ENCODE measurements at places on chromosomes 5 and 9.

- DNase-seq, result no peak
Measured at GRCh38 chr5:9544056-9544455, 1.8 kb downstream of the SEMA5A start.

- DNase-seq, result no peak
Measured at GRCh38 chr5:61301341-61302199, 30.5 kb upstream of the ZSWIM6 start.

- DNase-seq, result peak; percentile 40
Measured at GRCh38 chr9:137445275-137445807, 4.2 kb upstream of the ENTPD8 start.

GRCh38 chr9:76687861-76688391, 76.3 kb upstream of the PCA3 start:
- no peak for DNase-seq

DNA sequence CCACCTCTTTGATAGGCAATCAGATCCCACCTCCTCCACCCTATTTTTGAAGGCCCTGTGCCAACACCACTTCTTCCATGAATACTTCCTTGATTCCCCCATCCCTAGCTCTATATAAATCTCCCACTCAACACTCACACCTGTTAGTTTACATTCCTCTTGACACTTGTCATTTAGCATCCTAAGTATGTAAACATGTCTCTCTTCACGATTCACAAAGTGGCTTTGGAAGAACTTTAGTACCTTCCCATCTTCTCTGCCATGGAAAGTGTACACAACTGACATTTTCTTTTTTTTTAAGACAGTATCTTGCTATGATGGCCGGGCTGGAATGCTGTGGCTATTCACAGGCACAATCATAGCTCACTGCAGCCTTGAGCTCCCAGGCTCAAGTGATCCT, 1.5 kb upstream of the FXN start:
- no peak for DNase-seq

DNA sequence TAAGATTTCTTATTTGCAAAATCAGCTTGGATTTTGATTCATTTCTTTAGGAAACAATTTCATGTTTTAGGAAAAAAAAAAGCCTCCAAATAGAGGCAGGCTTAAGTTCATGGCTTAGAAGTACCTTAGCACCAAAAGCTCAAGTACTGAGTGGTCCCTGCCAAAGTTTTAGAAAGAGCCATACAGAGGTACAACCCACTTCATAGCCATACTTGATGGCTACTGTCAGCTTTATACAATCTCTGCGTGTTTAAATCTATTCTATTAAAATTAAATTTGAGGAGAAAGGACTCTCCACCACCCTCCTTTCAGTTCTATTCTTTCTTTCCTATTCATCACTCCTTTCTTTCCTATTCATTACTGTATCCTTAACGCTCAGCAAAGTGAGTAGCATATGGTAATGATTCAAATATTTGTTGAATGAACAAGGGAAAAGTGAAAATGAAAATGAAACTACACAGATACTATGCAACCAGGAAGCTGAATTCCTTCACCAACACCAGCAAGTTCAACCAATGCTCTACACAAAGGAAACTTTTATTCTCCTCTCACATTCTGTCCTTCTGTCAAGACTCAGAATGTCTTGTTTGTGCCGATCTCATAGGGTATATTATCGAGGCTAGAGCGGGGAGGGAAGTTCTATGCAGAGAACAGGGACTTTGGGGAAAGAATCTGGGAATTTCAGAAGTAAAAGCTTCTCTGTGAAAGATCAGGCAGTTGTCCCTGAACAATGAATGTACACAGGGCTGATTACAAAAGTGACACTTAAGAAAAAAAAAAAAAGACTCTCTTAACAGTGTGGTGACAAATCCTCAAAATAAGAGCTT, 138.6 kb upstream of the SPEF2 start:
- no peak for DNase-seq

DNA sequence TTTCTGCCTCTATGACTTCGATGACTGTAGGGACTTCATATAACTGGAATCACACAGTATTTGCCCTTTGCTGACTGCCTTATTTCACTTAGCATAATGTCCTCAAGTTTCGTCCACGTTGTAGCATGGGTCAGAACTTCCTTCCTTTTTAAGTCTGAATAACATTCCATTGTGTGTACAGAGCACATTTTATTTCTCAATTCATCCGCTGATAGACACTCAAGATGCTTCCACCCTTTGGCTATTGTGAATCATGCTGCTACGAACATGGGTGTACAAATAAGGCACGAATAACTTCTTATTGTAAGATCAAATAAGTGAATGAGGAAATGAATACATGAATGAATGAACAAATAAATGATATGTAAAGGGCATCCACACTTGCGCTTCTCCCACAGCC, 13.0 kb downstream of the BARX1 start:
- no peak for DNase-seq

- DNase-seq, result no peak
Measured at GRCh38 chr5:149464796-149465489, 85.9 kb upstream of the IL17B start.

- DNase-seq, result no peak
Measured at GRCh38 chr9:27112235-27112634, 3.2 kb downstream of the TEK start.

GRCh38 chr9:35816708-35817107, 1.9 kb upstream of the HINT2 start:
- DNase-seq, result no peak

DNA sequence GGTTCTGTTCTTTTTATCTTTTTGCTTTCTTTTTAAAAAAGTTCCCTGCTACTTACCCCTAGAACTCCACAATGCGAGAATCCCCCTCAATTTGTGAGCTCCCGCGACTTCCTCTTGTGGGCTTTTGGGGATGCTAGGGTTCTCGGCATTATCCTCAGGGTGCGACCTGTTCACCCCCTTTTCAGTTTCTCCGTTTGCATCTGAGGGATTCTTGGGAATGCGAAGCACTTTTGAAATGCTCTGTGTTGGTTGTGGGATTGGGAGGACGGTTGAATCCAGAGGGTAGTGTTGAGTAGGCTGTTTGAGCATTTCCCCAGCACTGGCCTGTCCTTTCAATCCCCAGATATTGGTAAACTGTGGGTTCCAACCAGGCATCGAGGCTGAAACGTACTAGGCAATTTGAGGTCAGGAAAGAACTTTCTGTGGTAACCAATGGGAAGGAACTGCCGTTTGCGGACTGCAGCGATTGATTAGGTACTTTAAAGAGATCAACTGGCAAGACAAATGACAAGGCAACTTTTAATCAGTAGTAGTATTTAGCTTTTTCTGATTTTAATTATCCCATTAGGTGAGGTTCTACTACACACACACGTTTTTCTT, 415 bp downstream of the XRCC4 start:
- no peak for DNase-seq

DNA sequence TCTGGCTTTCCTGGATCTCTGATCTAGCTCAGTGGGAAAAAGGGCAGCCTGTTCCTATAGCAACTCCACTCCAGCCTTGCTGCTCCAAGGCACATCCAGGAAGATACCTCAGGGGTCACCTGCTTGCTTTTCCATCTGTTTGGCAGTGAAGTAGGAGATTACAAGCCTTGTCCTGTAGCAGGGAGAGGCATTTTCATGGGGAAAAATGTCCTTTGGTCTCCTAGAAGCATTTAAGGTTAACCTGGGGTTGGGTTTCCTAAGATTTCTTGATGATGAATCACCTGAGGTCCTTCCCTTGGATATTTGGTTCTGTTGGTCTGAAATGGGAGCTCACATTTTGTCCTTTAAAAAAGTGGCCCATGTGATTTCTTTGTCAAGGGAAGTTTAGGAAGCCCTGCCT, 1.5 kb upstream of the TMEM174 start:
- no peak for DNase-seq

DNA sequence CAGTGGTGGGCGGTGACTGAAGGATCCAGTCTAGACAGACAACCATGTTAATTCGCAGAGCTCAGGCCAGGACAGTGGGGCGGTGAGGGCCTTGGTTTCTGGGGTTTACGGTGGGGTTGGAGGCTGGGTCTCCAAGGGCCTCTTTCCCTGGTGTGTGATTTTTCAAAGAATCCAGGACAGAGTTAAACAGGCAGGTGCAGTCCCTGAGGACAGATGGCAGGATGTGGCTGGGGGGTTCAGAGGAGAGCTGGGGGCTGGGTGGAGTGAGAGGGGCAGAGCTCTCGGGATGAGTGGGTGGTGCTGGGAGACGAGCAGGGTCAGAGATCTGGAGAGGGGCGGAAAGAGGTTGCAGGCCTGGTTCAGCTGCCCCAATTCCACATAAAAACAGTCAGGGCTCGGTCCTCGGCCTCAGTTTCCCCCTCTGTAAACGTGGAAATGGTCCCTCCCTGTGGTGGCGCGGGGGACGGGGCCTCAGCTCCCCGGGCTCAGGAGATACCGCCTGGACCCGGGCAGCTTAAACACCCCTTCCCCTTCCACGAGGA, 145.9 kb downstream of the GAPVD1 start:
- DNase-seq, result no peak

GRCh38 chr9:23663125-23663524, 162.9 kb downstream of the ELAVL2 start:
- DNase-seq, result no peak

DNA sequence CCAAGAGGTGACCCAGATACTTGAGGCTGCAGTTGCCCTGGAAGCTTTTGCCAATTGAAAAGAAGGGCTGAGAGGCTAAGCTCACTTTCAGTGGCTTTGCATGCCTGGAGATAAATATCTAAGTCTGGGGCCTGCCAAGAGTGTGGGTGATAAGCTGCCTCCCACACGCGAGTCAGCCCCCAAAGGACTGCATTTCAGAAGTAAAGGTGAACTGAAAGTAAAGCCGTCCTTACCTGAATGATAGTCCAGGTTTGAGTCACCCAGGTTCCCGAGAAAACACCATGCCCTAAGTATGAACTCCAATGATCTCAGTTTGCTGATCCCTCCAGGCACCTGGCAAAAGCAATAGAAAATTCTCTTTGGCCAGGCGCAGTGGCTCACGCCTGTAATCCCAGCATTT, 22.5 kb upstream of the N4BP3 start:
- DNase-seq, result no peak

- no peak for DNase-seq
Measured at GRCh38 chr5:135313946-135314345, 85.1 kb downstream of the MACROH2A1 start.

DNA sequence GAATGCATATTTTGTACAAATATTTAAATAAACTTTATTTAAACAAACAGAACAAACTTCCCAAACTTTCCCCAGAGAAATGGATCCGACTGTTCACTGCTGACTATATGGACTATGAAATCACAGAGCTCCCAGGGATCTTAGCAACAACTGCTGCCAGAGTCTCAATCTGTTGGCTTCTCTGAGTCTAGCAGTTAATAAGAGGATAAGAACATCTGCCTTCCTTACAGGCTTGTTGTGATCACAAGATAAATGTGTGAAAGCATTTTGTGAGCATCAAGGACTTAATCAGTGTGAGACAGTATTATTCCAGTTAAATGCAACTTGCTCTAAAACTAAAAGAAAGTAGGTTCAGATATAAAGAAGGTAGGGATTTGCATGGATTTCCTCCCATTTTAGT, 31.4 kb upstream of the MYOT start:
- DNase-seq, result no peak

- DNase-seq, result no peak
Measured at GRCh38 chr5:116980581-116980980, 406.0 kb upstream of the SEMA6A start.

GRCh38 chr5:40273936-40274335, 405.8 kb upstream of the PTGER4 start:
- no peak for DNase-seq

- no peak for DNase-seq
Measured at GRCh38 chr9:2743937-2744529, 26.7 kb downstream of the KCNV2 start.

DNA sequence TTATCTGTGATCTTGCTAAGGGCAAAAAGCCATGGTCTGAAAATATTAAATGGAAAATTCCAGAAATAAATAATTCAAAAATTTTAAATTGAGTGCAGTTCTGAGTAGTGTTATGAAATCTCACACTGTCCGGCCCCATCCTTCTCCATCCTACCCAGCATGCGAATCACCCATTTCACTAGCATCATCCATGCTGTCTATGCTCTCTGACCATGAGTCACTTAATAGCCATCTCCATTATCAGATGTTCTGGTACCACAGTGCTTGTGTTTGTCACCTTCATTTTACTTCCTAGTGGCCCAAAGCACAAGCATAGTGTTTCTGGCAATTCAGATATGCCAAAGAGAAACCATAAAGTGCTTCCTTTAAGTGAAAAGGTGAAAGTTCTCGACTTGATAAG, 63.3 kb upstream of the SMC5 start:
- no peak for DNase-seq

- no peak for DNase-seq
Measured at GRCh38 chr5:63125862-63126261, 547.2 kb downstream of the LRRC70 start.

GRCh38 chr5:104539618-104540350, 977.2 kb upstream of the NUDT12 start:
- DNase-seq, result no peak

DNA sequence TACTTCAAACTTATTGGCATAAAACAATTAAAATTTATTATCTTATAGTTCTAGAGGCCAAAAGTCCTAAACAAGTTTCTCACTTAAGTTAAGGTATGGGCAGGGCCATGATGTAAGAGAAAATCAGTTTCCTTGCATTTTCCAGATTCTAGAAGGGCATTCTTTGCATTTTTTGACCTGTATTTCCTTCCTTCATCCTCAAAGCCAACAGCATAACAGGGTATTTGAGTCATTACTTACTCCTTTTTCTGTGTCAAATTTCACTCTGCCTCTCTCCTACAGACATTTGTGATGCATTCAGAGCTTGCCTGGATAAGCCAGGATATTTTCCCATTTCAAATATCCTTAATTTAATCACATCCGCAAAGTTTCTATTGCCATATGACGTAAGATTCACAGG, 1499.0 kb downstream of the EFNA5 start:
- no peak for DNase-seq

DNA sequence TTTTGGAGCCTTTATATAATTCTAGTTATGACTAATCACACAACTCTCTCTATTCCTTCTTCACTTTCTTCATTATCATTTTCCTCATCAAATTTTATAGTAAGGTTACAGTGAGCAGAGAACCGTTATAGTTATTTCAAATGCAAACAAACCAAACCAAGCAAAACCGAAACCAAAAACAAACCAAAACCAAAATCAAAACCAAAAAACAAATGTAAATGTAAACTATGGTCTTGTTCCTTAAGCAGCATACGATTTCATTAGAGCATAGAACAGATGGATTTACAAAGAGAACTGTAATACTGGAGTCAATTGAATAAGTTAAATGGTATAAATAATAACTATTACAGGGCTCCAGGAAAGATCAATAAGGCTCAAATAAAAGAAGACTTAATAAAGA, 447.1 kb downstream of the LRRC70 start:
- DNase-seq, result no peak

GRCh38 chr5:94613583-94613982, 4.8 kb downstream of the KIAA0825 start:
- no peak for DNase-seq
